Chondrocyte (in vitro differentiated cells): ENCODE measurements at places on chromosomes 2 and 18.

DNA sequence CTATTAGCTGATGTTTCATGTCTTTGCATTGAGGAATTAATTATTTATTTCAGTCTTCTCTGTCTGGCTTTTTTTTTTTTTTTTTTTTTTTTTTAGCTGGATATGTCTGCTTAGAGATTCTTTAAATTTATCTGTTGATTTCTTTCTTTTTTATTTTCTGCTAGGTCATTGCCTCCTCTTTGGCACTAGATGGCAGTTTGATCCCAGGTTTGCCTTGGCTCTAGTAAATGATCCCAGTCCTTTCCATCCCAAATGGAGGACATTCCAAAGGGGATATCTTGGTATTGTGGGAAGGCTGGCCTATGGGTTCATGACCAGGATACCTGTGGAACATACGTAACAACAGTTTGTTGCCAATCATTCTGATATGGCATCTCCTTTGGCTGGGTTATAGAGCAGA is 339.5 kb upstream of the GCFC2 start:
- H3K4me3 ChIP-seq, result no peak overlapping the region
- H3K36me3 ChIP-seq, result peaks cover 1% of the 10 kb centered on the region
- no peaks in the 10 kb centered on the region for H3K27me3 ChIP-seq
- H3K4me1 ChIP-seq, result no peaks in the 10 kb centered on the region
- no peak for DNase-seq

- no peak for DNase-seq
- H3K4me1 ChIP-seq, result no peaks in the 10 kb centered on the region
- H3K4me3 ChIP-seq, result no peak overlapping the region
Measured at GRCh38 chr18:2281086-2281485, 290.2 kb downstream of the METTL4 start.

GRCh38 chr2:168169097-168169745 is 78.2 kb downstream of the STK39 start:
- DNase-seq, result no peak
- H3K36me3 ChIP-seq, result peaks cover 10% of the 10 kb centered on the region
- H3K4me1 ChIP-seq, result peaks cover 47% of the 10 kb centered on the region
- peak overlapping the region; percentile 72 for H3K27ac ChIP-seq

- peaks cover 6% of the 10 kb centered on the region for H3K4me1 ChIP-seq
- no peak overlapping the region for H3K4me3 ChIP-seq
- H3K36me3 ChIP-seq, result peaks cover 2% of the 10 kb centered on the region
- H3K27me3 ChIP-seq, result peaks cover 20% of the 10 kb centered on the region
Measured at GRCh38 chr2:460861-461260, 173.0 kb upstream of the ALKAL2 start.

DNA sequence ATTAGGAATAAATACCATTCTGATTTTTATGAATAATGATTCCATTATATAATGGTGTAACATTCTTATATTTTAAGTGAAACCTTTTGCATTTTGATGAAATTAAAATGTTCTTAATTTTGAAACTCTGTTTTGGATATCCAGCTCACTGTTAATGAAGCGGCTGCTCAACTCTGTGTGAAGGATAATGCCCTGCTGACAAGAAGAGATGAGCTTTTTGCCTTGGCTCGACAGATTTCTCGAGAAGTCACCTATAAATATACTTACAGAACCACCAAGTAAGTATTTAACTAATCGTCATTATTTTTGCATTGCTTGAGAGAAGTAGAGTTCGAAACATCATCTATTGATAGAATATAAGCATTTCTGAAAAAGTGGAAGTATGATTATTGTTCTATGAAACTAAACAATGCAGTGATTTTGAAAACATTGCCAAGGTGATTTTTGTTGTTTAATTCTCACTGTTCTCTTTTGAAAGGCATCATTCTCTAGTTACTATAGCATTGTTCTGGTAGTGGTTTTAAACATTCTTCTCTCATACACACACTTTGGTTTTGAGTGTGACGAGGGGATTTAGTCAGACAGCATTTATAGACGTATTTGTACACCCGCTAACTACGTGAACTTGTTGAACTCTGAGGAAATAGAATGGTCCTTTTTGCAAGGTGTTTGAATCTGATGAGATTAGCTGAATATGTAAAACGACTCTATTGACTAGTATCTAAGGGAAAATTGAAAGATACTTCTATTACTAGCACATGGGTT is 21.5 kb downstream of the NAB1 start:
- DNase-seq, result no peak
- H3K27me3 ChIP-seq, result no peaks in the 10 kb centered on the region
- no peak overlapping the region for H3K27ac ChIP-seq
- peaks cover 20% of the 10 kb centered on the region for H3K36me3 ChIP-seq
- H3K4me1 ChIP-seq, result peaks cover 10% of the 10 kb centered on the region
- no peak overlapping the region for H3K4me3 ChIP-seq

- H3K27me3 ChIP-seq, result no peaks in the 10 kb centered on the region
- DNase-seq, result no peak
- peaks cover 7% of the 10 kb centered on the region for H3K4me1 ChIP-seq
- no peak overlapping the region for H3K27ac ChIP-seq
Measured at GRCh38 chr2:38409156-38410102, 32.4 kb upstream of the ATL2 start.

DNA sequence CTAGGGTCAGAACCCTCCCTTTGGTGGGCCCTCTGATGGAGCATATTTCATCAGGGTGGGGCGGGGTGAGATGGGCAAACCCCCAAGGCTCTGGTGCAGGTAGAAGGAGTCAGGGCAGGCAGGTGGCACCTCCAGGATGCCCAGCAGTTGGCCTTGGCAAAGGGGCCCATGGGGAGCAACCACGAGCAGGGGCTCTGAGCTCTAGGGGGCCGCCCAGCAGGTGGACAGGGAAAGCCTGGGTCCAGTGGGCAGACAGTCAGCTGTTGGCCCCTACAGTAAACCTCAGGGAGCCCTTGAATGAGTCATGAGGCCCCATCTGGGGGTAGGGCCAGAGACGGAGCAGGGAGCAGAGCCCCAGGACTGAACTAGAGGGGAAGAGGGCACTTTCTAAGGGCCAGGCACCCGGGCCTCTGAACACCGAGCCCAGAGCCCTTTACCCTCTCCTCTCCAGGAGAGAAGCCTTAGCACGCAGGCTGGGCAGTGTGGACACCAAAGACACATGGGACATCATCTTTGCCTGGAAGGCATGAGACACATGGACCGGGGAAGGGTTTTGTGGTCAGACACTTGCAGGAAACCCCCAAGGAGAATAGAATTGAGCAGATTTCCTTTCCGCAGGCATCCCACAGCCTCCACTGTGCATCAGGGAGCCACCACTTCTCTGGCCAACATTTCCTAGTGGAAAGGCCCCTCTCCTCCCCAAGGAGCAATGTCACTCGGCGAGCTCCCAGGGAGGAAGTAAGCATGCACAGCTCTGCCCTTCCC is 257.3 kb downstream of the GLI2 start:
- H3K4me1 ChIP-seq, result peaks cover 17% of the 10 kb centered on the region
- H3K4me3 ChIP-seq, result no peak overlapping the region
- no peaks in the 10 kb centered on the region for H3K27me3 ChIP-seq
- H3K27ac ChIP-seq, result no peak overlapping the region
